Pons (tissue), 1 donor: ENCODE measurements at places on chromosomes 12 and 14.

DNA sequence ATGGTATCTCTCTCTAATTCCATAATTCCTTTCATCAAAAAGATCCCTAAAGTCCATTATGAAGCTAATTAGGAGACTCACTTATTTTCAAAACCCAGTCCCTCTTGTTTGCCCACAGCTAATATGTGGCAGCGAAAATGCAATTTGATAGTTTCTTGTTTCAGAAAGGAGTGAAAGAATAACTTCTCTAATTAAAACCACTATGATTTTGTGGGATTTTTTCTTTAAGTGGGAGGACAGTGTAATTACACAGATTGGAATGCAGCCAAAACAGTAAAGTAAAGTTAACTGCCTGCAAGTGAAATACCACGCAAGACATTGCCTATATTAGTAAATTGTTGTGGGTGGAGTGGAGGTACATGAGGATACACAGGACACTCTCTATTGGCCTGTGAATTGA lies 50.0 kb downstream of the PTPRO start:
- no peak for DNase-seq

GRCh38 chr14:74952697-74953484 lies 2.5 kb downstream of the PGF start:
- DNase-seq, result no peak

- DNase-seq, result peak; percentile 29
Measured at GRCh38 chr12:68998041-68998440, 65.1 kb upstream of the CPM start.

- peak; percentile 40 for DNase-seq
Measured at GRCh38 chr14:50230701-50231474, 490 bp downstream of the SOS2 start.

DNA sequence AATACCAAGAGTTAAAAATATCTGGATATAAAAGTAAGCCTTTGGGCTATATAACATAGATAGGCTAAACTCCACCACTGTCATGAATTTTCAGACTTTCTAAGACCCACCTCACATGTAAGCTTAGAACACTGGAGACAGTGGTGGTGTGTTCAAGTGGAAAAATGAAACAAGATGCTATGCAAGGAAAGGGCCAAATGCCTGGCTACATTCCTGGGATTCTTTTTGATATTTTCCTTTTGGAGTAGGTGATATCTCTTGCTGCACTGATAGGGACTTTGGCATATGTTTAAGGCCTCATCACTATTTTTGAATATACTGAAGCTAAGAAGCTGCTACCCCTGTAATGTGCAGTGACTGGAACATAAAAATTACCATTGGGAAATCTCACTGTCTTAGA lies 341.3 kb downstream of the SLC16A7 start:
- DNase-seq, result no peak

DNA sequence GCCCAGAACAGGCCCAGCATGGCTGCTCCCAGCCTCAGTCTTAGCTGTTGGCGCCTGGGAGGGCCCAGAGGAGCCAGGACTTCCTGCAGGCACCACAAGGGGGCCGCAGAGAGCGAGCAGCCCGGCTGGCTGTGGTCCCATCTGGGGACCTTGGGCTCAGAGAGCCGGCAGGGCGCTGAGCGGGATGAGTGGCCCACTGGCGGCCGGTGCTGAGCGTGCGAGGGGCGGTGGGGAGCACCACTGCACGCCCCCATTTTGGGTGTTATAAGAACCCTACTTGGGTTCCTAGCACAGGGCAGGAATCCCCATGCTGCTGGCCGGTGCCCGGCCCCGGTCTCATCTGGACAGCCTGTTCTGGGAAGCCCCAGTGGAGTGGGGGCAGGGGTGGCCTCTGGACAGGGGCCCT lies 25.9 kb upstream of the CRIP2 start:
- DNase-seq, result peak; percentile 52

- DNase-seq, result no peak
Measured at GRCh38 chr12:66692170-66692569, 13.3 kb upstream of the GRIP1 start.

DNA sequence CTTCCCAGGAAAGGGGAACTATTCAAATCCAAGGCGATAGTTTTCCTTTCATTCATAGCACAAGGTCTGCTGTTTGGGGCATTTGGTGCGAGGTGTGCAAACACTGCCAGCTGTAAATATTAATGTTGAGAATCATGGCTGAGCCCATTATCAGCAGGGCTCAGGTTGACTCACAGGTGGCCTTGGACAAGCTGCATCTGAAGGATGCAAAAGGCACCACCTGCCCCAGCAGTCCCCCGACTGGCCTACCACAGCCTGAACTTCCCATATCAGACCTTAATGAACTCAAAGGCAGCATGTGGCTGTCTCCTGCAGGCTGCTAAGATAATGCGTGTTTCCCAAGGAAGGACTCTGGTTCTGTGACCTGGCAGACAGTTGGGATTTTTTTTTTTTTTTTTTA lies 93.3 kb upstream of the MAP1LC3B2 start:
- no peak for DNase-seq

GRCh38 chr12:105721051-105721825 lies 390.7 kb downstream of the C12orf75 start:
- no peak for DNase-seq

DNA sequence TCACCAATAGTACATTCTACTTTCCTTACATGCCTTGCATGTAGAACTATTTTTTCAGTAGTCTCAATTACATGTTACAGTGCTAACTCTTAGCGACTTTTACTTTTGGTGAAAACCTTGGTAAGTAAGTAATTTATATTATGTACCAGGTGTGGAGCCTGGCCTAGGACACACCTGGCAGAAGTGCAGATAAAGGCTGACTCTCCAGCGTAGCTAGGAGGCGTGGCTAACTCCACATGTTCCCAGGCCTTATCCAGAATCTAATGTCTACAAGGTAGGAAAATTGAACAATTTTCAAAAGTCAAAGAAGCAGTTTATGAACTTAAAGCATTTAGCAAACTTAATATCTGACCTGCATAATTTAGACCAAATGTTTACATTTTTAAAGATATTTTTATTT lies 157.4 kb downstream of the DHRS2 start:
- DNase-seq, result no peak

- no peak for DNase-seq
Measured at GRCh38 chr14:59331217-59331616, 134.0 kb downstream of the GPR135 start.

GRCh38 chr14:65991104-65991503 lies 495.1 kb upstream of the CCDC196 start:
- peak; percentile 60 for DNase-seq

DNA sequence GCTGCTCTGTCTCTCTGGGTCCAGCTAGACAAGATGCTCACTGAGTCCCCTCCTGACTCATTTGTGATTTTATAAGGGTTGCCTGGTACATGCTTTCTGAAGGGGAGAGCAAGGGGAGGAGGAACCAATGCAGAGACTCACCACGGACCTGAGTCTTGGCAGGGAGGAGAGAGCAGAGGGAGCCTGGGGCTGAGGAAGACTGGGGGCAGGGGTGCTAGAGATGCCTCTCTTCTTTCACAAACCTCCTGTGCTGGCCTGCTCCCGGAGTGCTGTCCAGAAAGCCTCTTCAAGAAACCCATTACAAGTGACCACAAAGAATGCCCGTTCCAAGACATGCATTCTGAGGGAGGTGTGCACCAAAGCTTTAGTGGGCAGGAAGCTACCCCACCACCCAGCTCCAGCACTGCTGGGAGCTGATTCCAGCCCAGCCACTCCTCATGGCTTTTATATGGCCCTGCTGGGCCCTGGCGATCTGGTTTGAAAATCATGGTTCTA lies 33.1 kb upstream of the DICER1 start:
- no peak for DNase-seq

GRCh38 chr12:47721431-47721973 lies 3.8 kb downstream of the ENDOU start:
- DNase-seq, result no peak

GRCh38 chr12:4193821-4194220 lies 79.7 kb upstream of the CCND2 start:
- no peak for DNase-seq

- no peak for DNase-seq
Measured at GRCh38 chr12:54572881-54573280, 15.6 kb downstream of the PPP1R1A start.

DNA sequence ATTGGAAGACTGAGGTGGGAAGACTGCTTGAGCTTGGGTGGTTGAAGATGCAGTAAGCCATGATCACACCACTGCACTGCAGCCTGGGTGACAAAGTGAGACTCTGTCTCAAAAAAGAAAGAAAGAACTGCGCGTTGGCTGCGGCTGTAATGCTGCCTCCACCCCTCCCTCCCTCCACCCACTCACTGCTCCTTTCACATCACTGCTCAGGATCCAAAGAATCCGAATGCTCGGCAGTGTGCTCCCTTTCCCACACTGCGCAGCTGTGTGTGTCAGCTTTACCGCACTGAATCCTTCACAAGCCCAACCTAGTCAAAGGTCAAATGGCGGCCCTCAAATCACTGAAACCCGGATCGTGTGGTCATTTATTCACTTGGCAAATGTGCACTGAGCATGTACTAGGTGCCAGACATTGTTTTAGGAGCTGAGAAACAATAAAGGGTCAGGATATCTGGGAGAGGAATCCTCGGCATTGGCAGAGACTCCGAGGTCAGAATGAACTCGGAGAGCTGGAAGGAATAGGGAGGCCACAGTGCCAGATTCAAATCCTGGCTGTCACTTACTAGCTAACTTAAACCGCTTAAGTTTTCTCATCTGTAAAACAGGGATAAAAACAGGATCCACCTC lies 11.5 kb upstream of the TDRD9 start:
- no peak for DNase-seq

DNA sequence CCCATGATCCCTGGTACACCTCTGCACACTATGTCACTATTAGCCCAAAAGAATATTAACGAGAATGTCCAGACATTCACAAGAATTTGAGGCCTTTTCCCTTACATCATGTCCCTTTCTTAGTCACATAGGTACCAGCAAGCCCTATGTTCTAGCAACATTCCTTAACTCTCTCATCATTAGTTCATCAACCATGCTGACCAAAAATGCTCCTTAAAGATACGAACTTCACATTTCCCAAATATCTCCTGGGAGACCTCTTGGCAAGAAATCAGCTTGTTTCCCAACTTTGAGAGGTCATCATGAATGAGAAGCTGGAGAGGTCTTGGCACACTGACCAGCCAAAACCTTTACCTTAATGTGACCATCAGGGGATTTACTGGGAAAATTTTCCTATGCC lies 4.6 kb downstream of the SALL2 start:
- DNase-seq, result no peak

DNA sequence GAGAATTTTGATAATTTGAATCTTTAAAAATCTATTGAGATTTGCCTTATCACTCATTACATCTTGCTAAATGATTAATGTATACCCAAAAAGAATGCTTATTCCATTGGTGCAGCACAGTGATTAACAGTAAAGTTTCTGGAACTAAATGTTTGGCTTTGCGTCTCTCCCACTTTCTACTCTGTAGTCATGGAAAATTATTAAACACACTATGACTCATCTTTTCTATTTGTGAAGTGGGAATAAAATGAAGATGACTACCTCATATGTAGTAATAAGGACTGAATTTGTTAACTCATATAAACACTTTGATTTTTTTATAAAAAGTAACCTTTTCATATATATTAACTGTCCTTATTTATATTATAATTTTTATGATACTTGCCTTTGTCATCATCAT lies 118.1 kb downstream of the RERGL start:
- no peak for DNase-seq

DNA sequence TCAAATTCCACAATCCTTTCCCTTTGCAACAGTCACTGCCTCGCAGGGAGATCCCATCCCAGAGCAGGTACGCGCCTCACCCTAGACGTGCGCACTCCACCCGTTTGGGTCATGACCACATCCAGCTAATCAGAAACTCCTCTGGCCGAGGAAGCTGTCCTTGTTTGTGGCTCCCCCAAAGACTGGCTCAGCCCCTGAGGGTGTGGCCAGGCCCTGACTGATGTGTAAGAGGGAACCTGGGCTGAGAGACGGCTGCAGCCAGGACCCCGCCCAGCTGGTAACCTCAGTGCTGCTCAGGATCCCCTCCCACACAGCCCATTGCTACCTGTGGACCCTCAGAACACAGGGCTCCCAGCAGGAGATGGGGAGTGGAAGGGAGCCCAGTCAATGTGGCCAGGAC lies 183.2 kb upstream of the SFSWAP start:
- DNase-seq, result no peak

DNA sequence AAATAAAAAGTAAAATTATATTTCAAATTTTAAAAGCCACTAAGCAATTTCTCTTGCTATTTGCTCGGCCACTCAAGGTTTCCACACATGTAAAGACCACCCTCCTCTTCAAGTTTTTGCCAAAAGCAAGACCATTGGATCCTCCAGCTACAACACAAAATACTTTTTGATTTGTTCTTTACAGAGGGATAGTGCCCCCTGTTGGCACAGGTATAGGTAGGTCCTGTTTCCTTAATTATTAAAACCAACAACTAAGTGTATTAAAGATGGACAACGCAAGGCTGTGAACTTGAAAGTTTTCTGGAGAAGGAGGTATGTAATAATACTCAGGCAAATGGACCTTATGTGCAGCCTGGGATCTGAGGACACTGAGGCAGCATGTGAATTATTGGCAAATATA lies 23.8 kb downstream of the ATP6V1D start:
- DNase-seq, result no peak

DNA sequence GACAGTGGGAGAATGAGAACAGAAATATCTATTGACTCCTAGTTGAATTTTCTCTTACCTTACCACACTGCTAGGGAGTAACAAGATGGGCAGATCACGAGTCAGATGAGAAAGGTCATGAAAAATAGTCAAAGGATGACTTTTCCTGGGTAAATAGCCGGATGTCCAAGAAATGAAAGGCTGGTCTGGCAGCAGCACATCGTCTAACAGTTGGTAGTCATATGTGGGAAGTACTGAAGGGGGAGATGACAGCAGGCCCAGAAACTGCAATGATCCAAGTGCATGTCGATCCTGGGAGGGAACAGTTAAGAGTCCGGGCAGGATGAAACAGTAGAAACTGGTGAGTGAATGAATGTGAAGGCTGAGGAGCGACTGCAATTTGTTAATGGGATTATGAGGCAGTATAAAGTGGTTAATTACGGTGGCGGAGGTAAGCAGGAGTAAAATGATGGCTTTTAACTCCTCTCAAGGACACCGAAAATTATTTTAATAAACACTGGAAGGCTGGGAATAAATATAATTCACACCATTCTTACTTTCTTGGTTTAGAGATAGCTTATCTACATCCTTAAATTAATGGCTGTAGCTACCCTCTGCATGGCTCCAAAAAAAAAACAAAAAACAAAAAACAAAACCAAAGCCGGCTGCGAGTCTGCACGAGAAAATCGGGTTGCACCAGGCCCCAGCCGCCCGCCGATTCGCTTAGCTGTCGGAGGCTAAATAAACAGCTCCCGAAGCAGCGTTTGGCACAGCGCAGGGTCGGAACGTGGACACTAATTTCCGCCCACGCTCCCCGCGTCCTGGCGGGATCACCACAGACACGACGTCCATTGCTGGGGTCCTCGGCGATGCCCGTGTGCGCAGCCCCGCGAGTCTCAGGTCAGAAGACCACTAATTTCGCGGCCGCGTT lies 1.0 kb upstream of the ERC1 start:
- DNase-seq, result peak; percentile 49

DNA sequence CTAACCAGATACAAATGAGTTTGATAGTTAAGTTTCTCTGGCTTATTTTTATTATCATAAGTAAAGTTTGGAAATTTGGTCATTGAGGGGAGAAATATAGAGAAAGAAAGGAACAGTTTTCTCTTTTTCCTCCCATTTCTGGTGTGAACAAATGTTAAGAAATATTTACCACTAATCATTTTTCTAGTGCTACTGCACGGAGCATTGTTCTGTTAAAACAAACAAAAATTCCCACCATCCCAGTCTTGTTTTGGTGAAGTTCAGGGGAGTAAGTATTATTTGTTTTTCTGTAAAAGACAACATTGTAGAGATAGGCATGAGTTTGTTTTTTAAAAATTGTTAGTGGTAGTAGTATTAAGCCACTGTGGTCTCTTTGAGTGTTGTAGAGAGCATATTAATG lies 135.3 kb downstream of the FGD4 start:
- peak; percentile 63 for DNase-seq

- no peak for DNase-seq
Measured at GRCh38 chr12:114512351-114512750, 106.4 kb upstream of the TBX5 start.
